H9 (cell line): ENCODE measurements at places on chromosomes 2 and 18.

DNA sequence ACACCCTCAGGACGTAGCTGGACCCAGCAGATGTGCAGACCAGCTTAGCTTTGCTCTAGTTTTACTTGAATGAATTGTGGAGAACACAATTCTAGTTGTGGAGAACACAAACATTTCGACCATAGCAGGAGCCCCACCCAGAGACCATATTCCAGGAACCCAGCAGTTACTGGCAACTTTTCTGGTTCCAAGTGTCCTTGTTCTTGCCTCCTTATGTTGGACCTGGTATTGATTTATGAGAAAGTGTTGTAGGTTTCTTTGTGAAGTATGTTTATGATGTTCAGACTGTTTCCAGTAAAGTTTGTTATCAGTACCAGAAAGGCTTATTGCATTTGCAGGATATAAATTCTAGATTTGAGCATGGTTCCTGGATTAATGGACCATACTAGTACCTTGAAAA lies 51.0 kb downstream of the LTBP1 start:
- DNase-seq, result no peak

- DNase-seq, result no peak
Measured at GRCh38 chr2:216405588-216405987, 6.7 kb upstream of the SMARCAL1 start.

- DNase-seq, result peak; percentile 99
Measured at GRCh38 chr2:135876066-135876711, at the start of gene MCM6. TSS of gene MCM6 (minus strand) at chr2:135876443. CDS start at chr2:135876365, 78 bp downstream.

DNA sequence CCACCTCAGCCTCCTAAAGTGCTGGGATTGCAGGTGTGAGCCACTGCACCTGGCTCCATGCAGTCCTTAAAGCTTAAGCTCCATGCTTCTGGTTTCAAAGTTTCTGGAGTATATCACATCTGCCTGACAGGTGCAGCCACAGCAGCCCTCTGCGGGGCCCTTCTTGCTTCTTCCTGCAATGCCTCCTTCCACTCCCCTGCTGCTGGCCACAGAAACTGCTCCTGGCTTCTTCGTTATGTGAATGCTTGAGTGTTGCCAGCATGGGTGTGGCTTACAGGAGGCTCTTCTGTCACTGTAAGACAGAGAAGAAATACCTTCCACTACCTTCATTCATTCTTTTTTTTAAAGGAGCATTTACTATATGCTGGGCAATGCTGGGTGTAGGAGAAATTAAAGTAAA lies 10.1 kb upstream of the CCBE1 start:
- peak; percentile 59 for DNase-seq
